Erythroblast (primary cell): ENCODE measurements at places on chromosomes 16 and 17.

GRCh38 chr17:43410557-43411368 is 12.0 kb downstream of the ARL4D start:
- no peak for DNase-seq

DNA sequence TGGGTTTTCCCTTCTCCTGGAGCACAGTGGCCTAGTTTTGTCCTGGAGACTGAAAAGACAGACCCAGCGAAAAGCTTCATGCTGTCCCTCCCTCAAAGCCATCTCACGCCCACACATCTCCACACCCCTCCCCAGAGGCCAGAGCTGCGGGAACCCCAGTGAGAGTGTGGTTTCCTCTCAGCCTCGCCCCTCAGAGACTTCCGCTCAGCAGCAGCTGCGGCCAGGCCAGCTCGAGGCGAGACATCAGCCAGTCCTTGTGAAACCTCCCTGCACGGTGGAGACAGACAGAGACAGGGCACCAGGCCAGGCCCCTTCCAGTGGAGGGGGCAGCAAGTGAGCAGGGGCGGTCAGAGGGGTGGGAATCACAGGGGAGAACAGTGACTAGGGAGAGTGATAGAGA is 77.0 kb upstream of the TNRC6C start:
- peak; percentile 24 for DNase-seq

DNA sequence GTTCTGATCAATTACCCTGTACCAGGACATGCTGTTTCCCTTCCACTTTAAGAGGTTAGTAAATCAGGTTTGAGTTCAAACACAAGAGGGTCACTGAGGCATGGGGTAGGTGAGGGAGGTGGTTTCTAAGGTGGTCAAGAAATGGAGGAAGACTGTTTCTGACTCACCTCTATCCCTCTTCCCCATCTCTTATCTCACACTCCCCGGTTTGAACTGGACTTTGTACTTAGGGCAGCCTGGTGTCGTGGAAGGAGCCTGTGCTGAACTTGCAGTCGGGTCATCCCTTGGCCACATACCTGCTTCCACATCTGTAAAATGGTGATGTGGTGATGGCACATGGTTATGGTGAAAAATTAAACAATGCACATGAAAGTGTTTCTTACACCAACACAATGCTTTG is 17.2 kb upstream of the TMEM98 start:
- DNase-seq: peak; percentile 29

DNA sequence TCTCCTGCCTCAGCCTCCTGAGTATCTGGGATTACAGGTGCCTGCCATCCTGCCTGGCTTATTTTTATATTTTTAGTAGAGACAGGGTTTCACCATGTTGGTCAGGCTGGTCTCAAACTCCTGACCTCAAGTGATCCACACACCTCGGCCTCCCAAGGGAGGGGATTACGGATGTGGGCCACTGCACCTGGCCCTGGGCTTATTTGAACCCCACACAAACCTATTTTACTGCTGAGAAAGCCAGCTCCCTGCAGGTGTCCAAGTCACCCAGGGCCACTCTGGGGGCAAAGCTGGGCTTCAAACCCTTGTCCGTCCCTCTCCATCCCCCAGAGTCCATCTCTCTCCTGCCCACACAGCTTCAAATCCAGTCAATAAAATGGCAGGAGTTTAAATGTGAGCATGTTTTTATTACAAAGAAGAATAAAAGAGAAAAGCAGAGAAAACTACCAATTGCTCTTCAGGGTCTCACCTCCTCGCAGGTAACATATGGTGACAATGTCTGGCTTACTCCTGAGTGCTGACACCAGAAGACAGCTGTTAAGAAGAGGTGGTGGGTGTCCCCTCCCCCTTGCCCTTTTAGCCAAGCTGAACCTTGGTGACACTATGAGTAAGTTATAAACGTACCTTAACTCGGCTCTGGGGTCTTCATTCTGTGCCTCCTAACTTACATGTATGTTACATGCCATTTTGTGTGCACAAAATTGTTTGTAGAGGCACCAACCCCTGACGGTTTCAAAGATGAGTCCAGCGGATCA is 45.4 kb downstream of the LAT start:
- DNase-seq: no peak

GRCh38 chr16:546909-547770 is 13.1 kb upstream of the PRR35 start:
- peak; percentile 75 for DNase-seq

DNA sequence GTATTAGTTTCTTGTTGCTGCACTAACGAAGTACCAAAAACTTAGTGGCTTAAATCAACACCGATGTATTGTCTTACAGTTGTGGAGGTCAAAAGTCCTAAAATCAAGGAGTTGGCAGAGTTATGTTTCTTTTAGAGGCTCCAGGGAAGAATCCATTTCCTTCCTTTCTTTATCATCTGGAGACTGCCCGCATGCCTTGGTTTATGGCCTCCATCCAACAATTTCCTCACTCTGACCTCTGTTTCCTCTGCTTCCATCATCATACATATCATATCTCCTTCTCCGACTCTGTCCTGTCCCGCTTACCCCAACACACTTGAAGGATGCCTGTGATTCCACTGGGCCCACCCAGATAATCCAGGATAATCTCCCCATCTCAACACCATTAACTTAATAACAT is 627.8 kb downstream of the KCNJ2 start:
- no peak for DNase-seq

GRCh38 chr16:29909391-29909790 is 9.1 kb downstream of the ASPHD1 start:
- no peak for DNase-seq

DNA sequence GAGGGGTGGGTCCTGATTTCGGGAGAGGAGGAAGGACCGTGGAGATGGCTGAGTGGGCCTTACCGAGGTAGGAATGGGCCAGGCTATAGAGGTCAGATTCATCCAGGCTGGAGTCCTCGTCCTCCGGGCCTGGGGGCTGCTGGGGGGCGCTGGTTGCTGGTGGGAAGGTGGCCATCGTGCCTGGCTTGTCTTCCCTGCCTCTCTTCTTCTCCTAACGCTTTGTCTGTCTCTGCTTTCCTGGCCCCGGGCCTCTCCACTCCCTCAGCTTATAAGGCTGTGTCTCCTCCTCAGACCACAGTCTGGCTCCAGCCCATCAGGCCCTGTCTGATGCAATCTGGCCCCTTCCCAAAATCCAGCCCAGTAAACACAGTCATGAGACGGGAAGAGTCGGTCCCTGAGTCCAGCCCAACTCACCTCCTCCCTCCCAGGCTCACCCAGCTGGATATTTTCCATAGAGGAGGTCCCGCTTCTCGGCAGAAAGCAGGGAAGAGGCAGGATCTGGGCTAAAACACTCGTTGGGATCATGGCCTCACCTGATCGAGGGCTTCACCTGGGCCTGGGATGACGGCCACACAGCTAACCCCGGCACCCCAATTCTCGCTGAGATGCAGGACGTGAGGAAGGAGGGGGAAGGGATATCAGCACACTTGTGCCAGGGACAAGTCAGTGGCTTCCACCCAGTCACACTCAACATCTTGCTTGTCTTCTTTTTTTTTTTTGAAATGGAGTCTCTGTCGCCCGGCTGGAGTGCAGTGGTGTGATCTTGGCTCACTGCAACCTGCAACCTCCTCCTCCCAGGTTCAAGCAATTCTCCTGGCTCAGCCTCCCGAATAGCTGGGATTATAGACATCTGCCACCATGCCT is at the start of gene NUPR1:
Gene NUPR1, minus strand, starts transcription at position 242 of the 864 bp plus-strand sequence. Its CDS starts 67 bp downstream, at position 175.
- DNase-seq: no peak

DNA sequence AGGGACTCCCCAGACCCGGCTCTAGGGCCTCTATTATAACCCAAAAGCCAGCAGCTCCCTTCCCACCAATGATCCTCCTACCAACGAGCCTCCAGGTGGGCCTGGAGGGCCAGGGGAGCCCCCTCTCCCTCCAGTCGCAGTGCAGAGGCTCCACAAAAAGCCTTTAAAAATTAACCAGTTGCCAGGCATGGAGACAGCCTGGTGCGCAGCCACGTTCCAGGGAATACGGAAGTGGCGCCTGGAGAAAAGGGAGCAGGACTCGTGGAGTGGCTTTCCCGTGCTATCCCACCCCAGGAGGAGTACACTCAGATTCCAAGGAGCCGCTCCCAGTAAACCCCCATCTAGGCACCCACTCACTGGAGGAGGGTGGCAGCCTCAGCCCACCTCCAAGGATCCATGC is 112.3 kb downstream of the ZNF423 start:
- no peak for DNase-seq

DNA sequence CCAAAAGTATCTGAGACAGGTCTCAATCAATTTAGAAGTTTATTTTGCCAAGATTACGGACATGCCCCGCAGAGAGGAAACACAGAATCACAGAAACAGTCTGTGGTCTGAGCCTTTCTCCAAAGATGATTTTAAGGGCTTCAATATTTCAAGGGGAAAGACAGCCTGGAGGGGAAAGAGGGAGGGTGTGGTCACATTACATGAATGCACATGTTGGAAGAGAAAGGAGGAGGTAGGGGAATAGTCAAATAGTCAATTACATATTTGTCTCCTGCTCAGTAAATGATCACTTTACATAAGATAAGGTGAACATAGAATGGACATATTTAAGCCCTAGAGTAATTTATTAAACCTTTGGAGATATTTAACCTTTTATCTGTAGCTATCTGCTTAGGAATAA is 12.3 kb downstream of the UNC45B start:
- DNase-seq: no peak

DNA sequence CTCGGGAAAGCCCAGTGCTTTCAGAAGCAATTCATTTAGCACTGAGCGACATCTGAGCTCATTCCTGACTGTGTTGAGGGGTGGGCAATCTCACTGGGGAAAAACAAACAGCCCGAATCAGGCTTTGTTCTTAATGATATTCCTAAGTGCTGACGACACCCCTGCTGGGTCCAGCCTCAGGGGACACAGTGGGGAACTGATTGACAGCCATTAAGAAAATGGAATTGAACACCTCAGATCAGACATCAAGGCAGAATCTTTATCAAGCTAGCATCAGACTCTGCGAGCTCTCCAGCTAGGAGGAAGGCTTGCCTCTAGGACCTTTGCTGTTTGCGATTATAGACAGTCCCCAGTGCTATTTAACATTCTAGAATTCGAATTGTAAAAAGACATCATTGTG is 22.5 kb upstream of the LYRM9 start:
- DNase-seq: no peak

GRCh38 chr17:82110298-82110697 is 12.3 kb upstream of the FASN start:
- no peak for DNase-seq
